ENCODE measurements at places on chromosomes 13 and 19.

DNA sequence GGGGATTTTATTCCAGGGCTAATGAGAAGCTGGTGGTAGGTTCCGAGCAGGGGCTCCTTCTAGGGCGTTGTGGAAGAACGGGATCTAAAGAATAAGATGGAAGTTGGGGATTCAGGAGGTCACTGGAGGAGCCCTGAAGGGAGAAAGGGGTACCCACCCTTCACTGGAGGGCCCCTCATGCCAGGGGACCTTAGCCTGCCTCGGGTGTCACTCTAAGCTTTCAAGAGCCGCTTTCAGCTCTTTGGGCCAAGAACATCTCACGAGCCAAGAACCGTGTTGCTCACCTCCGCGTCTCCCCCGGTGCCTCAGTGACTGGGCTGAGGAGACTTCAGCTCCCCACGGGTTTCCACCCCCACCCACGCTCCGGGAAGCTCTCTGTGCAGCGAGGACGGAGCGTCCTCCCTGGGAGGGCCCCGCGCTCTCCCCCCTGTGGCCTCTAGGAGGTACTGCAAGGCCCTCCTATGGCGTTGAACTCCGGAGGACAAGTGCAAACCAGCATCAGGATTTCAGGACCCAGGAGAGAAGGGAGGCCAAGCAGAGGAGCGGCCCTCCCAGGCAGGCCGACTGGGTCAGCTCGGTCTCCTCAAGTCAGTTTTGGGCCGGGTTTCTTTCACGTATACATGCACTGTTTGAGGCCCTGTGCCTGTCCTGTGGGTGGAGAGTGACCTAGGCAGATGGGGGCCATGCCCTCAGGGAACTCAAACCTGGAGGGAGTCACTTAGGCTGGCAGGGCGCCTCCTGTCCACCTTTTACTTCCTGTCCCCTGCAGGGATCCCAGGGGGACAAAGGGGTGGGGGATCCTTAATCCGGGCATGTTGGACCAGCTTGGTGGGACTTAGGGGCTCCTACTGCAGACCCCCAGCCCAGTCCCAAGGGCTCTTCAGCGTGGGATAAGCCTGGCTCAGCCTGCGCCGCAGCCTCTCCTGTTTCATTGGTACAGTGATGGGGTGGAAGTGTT lies 5.1 kb upstream of the KRTDAP start:
- peak; percentile 44 for DNase-seq

DNA sequence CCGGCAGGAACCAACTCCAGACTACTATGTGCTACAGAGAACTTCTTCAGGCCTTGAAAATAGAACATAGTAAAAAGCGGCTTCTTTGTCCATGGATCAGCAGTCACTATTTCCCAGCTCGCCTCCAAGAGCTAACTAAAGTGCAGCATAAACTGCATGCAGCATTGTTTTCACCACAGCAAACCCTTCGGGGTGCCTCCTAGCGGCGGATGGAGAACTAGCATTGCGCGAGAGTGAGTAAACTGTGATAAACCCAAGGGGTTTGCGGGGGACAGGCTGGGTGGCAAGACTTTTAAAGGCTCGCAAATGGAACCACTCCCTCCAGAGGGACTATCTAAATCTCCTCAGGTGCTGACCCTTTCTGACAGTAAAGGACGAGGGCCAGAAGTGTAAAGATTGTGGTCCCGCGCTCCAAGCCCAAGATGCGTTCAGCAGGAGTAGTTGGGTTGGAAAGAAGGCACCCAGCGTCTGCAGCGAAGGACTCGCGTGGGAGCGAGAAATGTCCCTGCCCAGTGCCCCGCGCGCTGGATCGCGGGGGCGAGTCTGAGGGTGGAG lies 21.5 kb upstream of the SGCG start:
- DNase-seq = peak; percentile 39

DNA sequence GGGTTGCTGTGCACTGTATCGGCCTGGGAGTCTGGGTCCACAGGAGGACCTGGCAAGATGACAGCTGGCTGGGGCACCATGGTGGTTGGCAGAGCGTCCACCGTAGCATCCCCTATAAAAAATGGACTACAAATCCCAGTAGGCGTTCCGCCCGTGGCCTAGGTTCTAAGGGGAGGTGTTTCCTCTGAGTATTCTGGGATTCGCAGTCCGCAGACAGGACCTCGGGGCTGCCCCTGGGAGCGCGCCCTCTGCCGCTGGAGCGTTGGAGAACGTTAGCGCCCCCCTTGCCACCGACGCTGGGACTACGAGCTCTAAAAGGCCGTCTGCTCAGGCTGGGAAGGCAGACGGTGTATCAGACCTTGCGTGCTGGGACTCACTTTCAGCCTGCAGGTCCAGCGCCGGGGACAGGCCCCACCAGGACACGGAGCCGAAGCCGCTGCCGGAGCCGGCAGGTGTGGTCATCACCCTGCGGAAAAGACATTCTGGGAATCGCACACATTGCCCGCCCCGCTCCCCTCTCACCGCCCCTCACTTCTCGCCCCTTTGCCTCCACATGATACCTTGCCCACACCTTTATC lies 372 bp downstream of the DNAAF3 start:
- DNase-seq = peak; percentile 73

- DNase-seq = no peak
These were observed 14.5 kb downstream of the NKPD1 start for GRCh38 chr19:45146251-45146650.

- DNase-seq = no peak
These were observed 1635.4 kb upstream of the SLC10A2 start for GRCh38 chr13:104701591-104701990.

DNA sequence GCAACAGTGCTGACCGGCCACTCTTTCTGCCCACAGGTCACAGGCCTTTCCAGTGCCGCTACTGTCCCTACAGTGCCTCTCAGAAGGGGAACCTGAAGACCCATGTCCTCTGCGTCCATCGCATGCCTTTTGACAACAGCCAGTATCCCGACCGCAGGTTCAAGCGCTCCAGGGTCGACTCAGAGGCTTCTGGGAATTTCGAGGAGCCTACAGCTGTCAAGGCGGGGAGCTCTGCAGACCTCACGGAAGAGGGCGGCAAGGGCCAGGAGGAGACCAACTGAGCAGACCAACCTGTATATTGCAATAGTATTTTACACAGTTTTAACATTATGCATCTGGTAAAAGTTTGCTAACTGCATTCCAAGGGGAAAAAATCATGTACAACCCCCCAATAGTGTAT lies 338.5 kb downstream of the ZNF536 start:
- no peak for DNase-seq

DNA sequence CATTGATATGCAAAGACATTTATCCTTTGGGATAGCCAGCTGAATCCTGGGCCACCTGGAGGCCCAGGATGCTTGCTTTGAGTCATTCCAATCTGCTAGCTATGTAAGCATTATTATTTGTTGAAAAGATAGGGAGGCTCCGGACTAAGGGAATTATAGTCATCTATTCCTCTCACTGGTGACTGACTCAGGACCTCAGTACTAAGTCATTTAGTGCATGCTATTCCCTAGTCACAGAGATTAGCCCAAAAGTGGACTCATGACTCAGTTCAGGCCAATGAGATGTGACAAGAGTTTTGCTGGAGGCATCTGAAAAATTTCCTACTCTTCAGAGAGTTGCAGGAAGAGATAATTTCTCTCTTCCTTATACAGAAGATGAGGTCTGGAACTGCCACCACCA lies 67.9 kb upstream of the ITM2B start:
- no peak for DNase-seq

DNA sequence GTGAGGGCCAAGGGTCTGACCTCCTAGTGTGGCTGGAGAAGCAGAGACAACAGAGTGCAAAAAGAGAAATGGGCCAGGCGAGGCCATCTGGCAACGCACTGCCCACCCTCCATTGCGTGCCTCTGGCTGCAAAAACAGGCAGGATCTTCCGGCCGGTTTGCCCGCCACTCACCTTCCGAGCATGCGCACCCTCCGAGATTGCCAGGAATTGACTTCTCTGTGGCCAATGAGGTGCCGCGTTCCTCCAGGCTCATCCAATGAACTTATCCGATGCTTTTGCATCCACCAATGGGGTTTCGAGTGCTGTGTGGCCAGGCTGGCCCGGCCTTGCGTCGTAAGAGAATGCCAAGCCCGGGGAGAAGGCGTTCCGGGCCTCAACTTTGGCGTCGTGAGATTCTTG lies at the start of gene TEX101:
TEX101 (plus strand) TSS at position 337 of the 400 bp plus-strand sequence. CDS start 1,030 bp downstream, outside the sequence.
- no peak for DNase-seq

- no peak for DNase-seq
These were observed 326.2 kb downstream of the UQCRFS1 start for GRCh38 chr19:28886708-28887107.

- no peak for DNase-seq
These were observed 158.5 kb downstream of the LMO7 start for GRCh38 chr13:75794663-75795062.

DNA sequence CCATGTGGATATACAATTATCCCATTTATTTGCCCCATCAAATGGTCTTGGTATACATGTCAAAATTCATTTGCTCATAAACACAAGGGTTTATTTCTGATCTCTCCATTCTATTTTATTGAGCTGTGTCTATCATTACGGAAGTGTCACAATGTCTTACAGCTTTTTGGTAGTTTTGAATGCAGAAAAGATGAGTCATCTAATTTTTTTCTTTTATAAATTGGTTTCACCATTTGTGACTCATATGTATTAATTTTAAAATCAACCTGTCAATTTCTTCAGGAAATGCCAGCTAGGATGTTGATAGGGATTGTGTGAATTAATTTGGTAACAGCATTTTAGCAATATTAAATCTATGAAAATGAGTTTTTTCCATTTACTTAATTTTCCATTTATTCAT lies 2549.4 kb downstream of the PCDH9 start:
- DNase-seq = no peak

GRCh38 chr19:12513531-12514061 lies 29.0 kb upstream of the ZNF709 start:
- no peak for DNase-seq

DNA sequence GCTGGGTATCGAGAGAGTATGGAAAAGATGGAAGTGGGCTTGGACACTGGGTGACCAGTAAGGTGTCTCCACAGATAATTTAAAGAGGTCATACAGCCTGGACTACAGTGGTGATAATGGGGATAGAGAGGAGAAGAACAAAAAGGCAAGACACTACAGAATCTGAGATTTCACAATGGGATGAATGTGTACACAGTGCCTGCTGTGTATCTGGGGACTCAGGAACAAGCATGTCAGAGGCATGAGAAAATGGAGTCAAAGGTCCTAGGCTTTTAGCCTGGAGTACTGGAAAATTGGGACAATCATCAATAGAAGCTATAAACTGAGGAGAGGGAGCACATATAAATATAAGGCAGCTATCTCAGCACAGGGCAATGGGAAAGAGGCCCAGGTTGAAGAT lies 69.4 kb downstream of the TSC22D1 start:
- no peak for DNase-seq

- no peak for DNase-seq
These were observed 20.7 kb upstream of the CDC16 start for GRCh38 chr13:114213980-114214379.

- DNase-seq = no peak
These were observed 9.2 kb downstream of the PLPP2 start for GRCh38 chr19:281992-282391.

DNA sequence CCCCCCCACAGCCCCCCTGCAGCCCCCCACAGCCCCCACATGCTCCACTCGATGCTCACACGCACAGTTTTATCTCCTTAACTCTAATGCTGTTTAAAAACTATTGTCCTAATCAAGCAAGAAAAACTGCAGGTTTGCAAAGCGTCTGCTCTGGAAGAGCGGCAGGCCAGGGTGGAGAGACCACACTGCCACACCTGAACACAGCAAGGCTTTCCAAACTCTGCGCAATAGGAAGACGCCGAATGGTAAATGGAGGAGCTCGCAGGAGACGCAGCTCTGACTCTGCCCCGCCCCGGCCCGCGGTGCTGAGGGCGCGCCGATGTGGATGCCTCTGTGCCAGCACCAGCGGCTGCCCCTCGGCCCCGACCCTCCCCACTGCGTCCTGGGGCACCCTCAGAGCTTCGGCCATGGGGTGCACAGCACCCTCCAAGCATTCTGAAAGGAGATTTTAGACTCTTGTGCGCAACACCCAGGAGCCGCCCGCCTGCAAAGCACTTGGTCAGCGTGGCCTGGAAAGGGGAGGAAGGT lies 32.4 kb downstream of the RASA3 start:
- DNase-seq = no peak

GRCh38 chr19:2260341-2260805 lies 4.2 kb upstream of the JSRP1 start:
- no peak for DNase-seq

GRCh38 chr19:18424122-18424889 lies 5.1 kb downstream of the SSBP4 start:
- no peak for DNase-seq

Data from brain microvascular endothelial cell (primary cell).